Transverse colon (tissue), 4 donors: ENCODE measurements at places on chromosomes 7 and 10. TPM values are rescaled to one million over a fixed set of nuclear protein-coding genes. Genes with fewer than 3 reads are reported as not detected.

DNA sequence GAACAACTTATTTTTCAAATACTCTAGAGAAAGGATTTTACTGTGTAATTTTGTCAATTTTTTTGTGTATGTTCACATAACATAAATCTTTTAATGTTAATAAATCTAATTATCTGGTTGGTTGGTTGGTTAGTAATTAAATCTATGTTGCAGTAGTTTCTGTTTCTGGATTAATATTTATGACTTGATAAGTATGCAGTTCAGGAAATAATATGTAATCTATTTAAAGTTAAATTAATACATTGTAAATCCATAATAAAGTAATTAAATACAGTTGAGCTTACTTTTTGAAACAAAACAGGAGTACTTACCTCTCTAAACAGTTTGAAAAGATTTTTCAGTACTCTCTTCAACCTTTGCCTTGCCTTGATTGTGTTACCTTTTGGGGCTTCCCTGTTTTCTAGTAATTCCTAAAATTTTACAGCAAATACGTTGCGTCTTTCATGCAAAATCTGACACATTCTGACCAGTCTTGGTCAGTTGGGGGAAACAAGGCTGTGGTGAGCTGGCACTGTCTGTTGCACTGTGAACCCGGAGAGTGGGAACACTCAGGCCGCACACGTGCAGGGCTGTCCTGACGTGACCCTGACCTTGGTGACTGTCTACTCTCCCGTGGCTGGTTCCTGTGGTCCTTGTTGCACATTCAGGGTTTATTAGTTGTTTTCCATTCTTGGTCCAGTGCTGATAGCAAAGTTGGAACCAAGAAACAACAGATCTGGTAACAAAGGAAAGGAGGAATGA lies 45.6 kb upstream of the FGL2 start:
- DNase-seq, result no peak

TBRG4 gene
- 101 TPM for total RNA-seq

DNA sequence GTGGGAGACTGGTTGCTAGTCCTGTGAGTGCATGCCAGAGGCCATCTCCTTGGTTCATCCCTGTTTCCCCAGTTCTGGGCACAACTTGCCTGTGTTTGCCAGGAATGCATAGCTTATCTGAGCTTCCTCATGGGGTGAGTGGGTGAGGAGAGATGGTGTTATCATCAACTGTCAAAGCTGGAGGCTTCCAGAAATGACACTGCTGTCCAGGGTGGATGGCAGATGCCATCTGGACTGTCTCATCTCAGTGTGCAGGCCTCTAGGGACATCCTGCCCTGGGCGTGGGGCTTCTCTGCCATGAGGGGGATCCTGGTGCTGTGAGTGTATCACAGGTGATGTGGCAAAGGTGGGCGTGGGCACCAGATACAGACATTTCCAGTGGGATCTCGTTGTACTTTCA lies 328.6 kb downstream of the DPP6 start:
- no peak for DNase-seq

DNA sequence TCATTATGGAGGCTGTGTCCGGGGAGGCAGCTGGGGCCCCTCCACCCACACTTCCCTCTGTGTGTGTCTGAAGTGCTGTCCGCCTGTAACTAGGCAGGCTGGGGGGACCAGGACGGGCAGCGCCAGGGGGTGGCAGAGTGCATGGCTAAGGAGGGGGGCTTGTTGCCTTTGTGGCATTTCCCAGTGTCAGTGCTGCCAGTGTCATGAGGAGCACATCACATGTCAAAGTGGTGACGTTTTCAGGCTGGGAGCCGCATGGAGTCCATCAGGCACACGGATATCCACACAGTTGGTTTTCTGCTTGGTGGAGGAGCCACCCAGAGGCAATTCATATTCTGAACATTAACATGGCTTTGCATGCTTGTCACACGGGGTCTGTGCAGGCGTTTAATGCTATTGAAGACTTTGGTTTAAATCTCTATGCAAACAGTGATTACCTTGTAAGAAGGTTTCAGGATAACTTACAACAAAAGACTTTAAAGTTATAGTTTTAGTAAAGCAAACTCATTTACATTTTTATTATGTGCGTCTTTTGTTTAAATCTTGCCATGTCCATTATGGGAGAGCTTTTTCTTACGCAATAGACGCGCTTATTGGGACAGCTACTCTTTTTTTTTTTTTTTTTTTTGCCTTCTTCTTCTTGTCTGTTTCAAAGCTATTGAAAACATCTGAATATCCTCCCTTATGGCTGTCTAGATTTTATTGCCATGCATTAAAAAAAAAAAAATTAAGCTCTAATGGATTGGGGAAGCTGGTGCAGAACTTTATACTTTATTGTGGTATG lies 52.9 kb downstream of the C10orf67 start:
- no peak for DNase-seq

- no peak for DNase-seq
These were observed 97.3 kb upstream of the AFAP1L2 start for GRCh38 chr10:114501650-114502049.

SMO gene
- total RNA-seq, result 4.3 TPM

DNA sequence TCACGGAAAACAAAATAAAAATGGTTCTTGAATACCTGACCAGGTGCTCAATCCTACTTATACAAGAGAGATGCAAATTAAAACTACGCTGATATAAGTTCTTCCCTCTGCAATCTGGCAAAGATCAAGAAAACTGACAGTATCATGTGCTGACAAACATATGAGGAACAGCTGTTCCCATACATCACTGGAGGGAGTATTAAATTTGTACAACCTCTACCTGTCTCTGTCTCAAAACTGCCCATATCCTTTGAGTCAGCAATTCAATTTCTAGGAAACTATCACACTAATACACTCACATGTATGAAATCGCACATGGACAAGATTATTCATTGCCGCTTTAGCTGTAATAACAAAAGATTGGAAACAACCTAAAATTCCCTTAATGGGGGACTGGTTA lies 11.0 kb upstream of the IL6 start:
- no peak for DNase-seq

- DNase-seq, result no peak
These were observed 755 bp downstream of the TOMM7 start for GRCh38 chr7:22821702-22822485.

DNA sequence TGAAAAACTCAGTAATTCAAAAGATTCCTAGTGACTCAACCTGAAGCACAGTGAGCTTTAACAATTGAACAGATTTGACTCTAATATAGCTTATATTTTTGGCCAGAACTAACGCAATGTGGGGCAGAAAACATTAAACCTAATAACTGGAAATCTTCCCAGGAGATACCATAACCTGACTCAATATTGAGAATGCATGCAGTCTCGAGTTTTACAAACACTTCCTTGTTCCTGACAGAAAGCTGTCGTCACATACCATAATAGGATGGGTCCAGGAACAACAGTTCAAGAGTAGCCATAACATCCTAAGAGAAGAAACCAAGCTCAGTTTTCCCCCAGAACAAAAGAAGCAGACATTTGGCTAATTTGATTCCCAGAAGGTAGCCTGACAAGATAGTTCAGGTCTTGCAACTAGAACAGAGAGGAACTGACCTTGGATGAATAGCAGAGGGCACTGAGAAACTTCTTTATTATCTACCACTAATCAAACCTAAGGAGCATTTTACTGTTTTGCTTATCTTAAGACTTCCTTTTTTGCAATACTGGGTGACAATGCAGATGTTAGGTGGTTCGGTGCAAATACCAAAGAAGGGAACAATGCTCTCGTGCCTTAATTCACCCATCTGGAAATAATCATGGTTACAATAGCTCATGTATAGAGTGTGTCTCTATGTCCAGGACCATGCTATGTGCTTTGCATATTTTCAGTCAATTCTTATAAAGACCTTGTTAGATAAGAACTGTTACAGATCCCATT lies 38.6 kb upstream of the ACSL5 start:
- DNase-seq, result no peak
